CMK (cell line): ENCODE measurements at places on chromosomes 7 and 10.

- no peak for DNase-seq
Measured at GRCh38 chr7:156985101-156985992, 25.1 kb downstream of the MNX1 start.

GRCh38 chr7:115068220-115068619 is 146.3 kb downstream of the MDFIC start:
- DNase-seq, result no peak

- no peak for DNase-seq
Measured at GRCh38 chr7:155257482-155258225, 40.0 kb upstream of the INSIG1 start.

DNA sequence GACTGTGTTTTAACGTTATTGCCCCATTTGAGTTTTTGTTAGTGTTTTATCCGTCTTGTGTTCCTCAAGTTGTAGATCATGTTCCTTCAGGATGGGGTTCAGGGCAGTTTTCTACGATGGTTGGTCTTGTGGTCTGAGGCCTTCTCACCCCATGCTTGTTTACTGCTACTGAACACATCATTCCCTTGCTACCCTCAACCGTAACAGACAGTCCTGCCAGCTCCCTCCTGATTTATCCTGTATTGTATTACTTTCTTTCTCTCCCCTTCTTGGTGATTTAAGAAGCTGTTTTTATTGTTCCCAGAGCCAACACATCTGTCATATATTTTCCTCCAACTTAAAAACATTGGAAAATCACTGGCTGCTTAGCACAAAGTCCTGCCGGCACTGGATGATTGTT is 719.8 kb downstream of the INHBA start:
- DNase-seq, result no peak

GRCh38 chr7:151432658-151433521 is 7.1 kb downstream of the CRYGN start:
- no peak for DNase-seq

GRCh38 chr7:157590526-157590925 is 253.7 kb downstream of the DNAJB6 start:
- DNase-seq, result no peak

GRCh38 chr10:76251841-76252671 is 820.6 kb downstream of the LRMDA start:
- DNase-seq, result no peak

- no peak for DNase-seq
Measured at GRCh38 chr7:25849500-25850184, 302.4 kb upstream of the NFE2L3 start.

DNA sequence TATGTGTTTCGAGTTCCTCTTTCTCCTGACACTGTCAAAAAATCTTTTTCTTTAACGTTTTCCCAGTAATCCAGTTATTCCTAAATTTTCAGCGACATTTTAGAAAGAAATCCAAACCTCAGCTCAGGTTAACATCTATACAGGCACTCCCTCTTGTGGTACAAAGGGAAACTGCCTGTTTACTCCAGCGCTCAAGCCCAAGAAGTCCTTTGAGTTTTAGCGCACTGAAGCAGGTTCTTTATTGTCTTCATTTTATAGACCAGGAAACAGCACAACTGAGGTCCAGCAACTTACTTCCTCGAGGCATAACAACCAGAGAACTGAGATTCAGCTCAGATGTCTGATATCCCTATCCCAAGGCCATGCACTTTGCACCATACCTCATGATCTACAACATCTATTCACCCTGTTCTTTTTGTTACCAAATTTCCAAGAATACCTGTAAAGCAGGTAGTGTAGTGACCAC is 287.2 kb upstream of the MKLN1 start:
- no peak for DNase-seq

- DNase-seq, result no peak
Measured at GRCh38 chr7:16528520-16528919, 1.9 kb downstream of the LRRC72 start.

GRCh38 chr10:8583096-8583495 is 528.6 kb downstream of the GATA3 start:
- DNase-seq, result no peak

DNA sequence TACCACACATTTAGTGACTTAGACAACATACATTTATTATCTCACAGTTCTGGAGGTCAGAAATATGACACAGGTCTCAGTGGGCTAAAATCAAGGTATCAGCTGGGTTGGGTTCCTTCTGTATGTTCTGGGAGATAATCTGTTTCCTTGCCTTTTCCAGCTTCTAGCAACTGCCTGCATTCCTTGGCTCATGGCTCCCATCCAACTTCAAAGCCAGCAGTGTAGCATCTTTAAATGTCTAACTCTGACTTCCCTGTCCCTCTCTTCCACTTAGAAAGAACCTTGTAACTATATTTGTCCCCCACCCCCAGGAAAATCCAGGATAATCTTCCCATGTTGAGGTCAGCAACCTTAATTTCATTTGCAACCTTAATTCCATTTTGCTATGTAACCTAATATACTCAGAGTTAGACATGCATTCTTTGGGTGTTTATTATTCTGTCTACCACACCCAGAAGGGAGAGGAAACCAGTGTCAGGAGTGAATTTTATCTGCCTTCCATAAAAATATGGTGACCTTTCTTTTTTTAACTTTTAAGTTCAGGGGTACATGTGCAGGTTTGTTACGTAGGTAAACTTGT is 57.3 kb upstream of the SMIM30 start:
- no peak for DNase-seq

DNA sequence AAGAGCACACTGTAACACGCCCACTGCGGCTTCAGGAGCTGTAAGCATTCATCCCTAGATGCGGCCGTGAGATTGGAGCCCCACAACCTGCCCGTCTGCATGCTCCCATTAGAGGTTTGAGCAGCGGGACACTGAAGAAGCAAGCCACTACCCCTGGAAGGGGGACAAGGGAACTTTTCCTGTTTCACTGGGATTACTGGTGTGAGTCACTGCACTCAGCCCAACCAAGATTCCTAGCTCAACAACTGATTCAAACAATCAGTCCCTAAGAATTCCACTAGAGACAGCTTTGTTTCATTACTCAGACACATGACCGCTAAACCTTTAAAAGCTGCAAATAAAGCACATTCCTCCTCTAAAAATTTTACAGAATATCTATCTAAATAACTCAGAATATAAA is 69.8 kb downstream of the ORC5 start:
- no peak for DNase-seq

GRCh38 chr7:130732980-130733930 is 752 bp downstream of the KLF14 start:
- no peak for DNase-seq

GRCh38 chr7:116711790-116712189 is 39.8 kb downstream of the MET start:
- DNase-seq, result no peak

GRCh38 chr10:71638064-71638821 is 81.3 kb downstream of the C10orf105 start:
- DNase-seq, result peak; percentile 83

GRCh38 chr7:1019789-1020610 is 24.3 kb upstream of the GPR146 start:
- no peak for DNase-seq

DNA sequence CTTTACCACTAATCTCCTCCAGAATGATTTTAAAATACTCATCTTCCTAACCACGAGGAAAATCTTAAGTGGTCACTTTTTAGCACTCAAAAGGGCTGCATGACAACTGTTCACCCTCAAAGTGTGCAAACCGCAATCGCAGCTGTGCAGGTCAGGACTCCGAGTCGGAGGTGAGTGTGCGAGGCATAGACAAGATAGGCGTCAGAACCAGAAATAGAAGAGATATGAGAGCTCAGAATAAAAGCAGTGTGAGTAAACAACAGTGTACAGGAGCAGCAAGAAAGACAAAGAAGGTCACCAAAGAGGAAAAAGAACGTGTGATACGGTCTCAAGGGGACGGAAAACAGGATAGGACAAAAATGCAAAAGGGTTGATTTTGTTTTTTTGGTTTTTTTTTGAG is 17.5 kb upstream of the ENO4 start:
- no peak for DNase-seq

- DNase-seq, result no peak
Measured at GRCh38 chr10:108696792-108697477, 1226.4 kb downstream of the XPNPEP1 start.

GRCh38 chr7:115127399-115128021 is 205.6 kb downstream of the MDFIC start:
- no peak for DNase-seq

- no peak for DNase-seq
Measured at GRCh38 chr7:85641331-85641730, 454.5 kb upstream of the SEMA3D start.

DNA sequence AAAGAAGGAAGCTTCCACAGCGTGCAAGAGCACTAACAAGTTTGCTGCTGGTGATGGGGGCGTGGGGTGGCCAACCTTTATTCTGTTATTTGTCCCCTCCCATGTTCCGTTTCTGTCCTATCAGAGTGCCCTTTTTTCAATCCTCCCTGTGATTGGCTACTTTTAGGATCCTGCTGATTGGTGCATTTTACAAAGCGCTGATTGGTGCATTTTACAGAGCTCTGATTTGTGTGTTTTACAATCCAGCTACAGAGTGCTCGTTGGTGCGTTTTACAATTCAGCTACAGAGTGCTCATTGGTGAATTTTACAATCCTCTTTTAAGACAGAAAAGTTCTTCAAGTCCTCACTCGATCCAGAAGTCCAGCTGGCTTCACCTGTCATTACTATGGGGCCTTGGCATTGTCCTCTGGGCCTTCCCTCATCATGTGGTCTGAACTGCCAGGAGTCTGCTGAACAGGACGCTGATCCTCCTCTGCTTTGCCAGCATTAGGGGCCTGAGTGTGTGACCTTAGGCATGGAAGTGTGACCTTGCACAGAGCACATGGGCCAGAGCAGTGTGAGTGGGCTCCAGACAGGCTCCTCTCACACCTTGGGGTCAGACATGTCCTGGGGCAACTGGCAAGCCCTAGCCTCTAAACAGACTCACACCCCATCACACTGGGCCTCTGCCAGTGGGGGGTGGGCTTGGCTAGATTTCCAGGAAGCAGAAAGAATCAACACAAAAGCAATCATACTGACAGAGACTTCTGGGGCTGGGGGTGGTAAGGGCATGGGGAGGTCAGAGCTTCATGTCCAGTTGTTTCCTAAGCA is 167.4 kb downstream of the PTPN20 start:
- no peak for DNase-seq

GRCh38 chr7:76225379-76225778 is 23.7 kb downstream of the SRRM3 start:
- no peak for DNase-seq

GRCh38 chr7:140310337-140311002 is 87.9 kb downstream of the SLC37A3 start:
- DNase-seq, result no peak

- DNase-seq, result no peak
Measured at GRCh38 chr10:93481637-93482144, 443 bp downstream of the MYOF start.

GRCh38 chr7:30764030-30764975 is 6.9 kb upstream of the MINDY4 start:
- no peak for DNase-seq
